ENCODE measurements at places on chromosomes 2 and 18.

DNA sequence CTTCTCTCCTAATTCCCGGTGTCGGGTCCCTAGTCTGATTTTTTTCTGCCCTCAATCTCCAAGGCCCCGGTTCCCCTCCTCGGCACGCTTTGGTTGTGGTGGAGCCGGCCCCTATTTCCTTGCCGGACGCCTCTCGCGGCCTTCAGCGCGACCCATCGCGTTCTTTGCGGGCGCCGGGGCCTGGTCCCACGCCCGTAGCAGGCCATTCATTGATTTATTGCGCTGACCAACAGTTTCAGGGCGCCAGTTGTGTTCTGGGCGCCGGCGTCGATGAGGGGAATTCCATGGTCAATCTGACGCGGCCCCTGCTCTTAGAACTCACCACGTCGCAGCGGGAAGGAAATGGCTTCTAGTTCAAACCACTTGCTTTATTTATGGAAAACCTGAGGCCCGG is 396 bp downstream of the CNOT9 start:
- H3K36me3 ChIP-seq: peaks cover 6% of the 10 kb centered on the region
- peak overlapping the region; percentile 81 for H3K27ac ChIP-seq
- H3K27me3 ChIP-seq: no peaks in the 10 kb centered on the region
- H3K4me1 ChIP-seq: peaks cover 3% of the 10 kb centered on the region
- peak; percentile 59 for DNase-seq

- no peak for DNase-seq
- no peaks in the 10 kb centered on the region for H3K27me3 ChIP-seq
- no peaks in the 10 kb centered on the region for H3K4me1 ChIP-seq
- H3K36me3 ChIP-seq: no peaks in the 10 kb centered on the region
- no peak overlapping the region for H3K4me3 ChIP-seq
- H3K27ac ChIP-seq: no peak overlapping the region
These were observed 435.0 kb upstream of the SPRED2 start for GRCh38 chr2:65867446-65867845.

DNA sequence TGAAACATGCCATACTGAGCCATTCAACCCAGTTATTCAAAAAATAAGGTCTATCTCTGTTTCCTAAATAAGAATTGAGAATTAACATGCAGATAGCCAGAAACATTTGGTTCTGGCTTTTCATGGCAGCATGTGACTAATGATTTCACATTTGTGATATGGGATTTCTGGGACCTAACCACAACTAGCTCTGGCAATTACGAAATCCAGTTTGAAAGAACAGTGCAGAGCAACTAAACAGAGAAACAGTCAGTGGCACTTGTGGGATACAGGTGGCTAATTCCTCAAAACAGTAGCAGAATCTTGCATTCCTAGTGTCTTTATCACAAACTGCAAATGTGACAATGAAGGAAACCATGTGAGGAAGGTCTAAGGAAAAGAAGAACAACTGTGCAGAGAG is 637.8 kb upstream of the CHAC2 start:
- no peaks in the 10 kb centered on the region for H3K36me3 ChIP-seq
- no peak for DNase-seq
- H3K27ac ChIP-seq: peak overlapping the region; percentile 58
- H3K4me1 ChIP-seq: no peaks in the 10 kb centered on the region
- no peaks in the 10 kb centered on the region for H3K27me3 ChIP-seq

DNA sequence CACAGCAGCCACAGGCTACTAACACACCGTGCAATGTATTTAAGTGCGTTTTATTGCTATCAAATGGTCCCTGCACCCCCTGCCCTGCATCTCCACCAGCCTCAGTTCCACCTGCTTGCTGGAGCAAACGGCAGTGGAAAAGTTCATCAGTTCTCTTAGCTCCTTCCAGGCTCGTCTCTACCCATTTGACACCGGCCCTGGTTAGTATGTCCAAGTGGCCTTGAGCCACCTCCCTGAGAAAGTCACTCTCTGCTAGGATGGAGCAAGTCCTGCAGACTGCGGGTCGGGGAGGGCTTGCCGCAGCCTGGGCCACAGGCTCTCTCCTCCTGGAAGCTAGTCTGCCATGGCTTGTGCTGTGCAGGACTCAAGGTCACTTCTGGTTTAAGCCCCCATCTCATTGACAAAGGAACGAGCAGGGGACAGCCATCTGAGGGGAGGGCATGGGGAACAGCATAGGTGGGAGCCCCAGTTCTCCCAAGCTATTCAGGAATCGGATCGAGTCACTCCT is 74.9 kb downstream of the RHOB start:
- H3K4me1 ChIP-seq: peaks cover 10% of the 10 kb centered on the region
- H3K27me3 ChIP-seq: no peaks in the 10 kb centered on the region
- no peak overlapping the region for H3K4me3 ChIP-seq

- H3K27ac ChIP-seq: no peak overlapping the region
- peak overlapping the region; percentile 65 for H3K4me3 ChIP-seq
- peaks cover 11% of the 10 kb centered on the region for H3K4me1 ChIP-seq
- DNase-seq: peak; percentile 37
- no peaks in the 10 kb centered on the region for H3K36me3 ChIP-seq
These were observed 431 bp upstream of the CNRIP1 start for GRCh38 chr2:68320118-68320641.

DNA sequence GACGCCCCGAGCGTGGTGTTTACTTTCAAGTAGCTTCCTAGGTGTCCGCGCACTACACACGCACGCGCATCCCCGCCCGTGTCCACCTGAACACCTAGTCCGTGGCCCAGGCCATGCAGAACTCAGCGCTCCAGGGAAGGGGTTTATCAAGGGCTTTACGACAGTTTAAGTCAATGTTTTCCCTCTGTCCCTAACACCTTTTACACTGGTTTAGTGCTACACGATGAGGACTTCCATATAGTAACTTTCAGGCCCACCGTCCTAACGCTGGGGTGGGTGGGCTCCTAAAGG is 1.4 kb upstream of the BCL2 start:
- DNase-seq: peak; percentile 60
- peaks cover 13% of the 10 kb centered on the region for H3K27me3 ChIP-seq
- H3K27ac ChIP-seq: no peak overlapping the region
- no peaks in the 10 kb centered on the region for H3K36me3 ChIP-seq
- peaks cover 10% of the 10 kb centered on the region for H3K4me1 ChIP-seq

DNA sequence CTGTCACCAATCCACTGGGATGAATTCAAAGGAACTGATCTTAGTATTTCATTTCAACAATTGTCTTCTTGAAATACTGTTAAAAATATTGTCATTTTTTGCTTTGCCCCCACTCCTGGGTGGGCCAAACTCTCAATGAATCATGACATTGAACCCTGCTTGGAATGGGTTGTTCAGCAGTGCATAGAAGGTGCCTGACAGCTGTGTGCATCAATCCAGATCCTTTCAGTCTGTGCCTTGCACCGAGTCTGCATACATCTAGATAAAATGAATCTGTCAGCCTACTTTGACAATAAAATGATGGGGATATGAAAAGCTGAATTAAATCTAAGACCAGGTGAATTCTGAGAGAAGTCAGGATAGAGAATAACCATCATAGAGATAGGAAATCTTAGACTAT is 706.6 kb downstream of the CBLN2 start:
- H3K27me3 ChIP-seq: no peaks in the 10 kb centered on the region
- DNase-seq: no peak
- no peaks in the 10 kb centered on the region for H3K4me1 ChIP-seq

DNA sequence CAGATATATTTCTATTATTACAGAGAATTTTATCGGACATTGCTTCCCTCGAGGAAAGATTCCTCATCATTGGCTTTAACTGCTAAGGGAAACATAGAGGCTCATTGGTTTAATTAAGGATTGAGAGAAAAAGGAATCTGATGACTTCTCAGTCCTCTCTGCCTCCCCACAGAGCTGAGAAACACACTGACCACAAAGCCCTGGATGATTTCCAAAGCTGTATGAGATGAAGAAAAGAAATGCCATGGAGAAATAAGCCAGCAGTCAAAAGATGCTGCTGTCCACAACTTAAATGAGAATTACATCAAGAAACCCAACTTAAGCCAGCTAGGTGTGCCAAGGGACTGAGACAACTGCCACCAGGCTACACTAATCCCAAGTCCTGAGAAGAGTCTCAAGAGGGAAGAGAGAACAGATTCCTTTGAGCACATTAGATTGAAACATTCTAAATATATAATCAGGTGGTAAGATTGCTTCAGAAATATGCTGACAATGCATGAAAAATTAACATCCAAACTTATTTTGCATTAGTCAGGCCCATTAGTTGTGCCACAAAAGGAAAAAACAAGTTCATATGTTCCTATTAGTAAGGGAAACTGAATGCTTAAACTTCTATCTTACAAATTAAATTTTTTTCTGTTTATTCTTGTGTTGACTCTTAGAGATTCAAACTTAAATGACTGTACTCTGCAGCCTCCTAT is 308.1 kb upstream of the CYRIA start:
- no peaks in the 10 kb centered on the region for H3K4me1 ChIP-seq
- no peak for DNase-seq
- H3K27me3 ChIP-seq: no peaks in the 10 kb centered on the region
- no peak overlapping the region for H3K27ac ChIP-seq

GRCh38 chr18:41071826-41072225 is 883.2 kb upstream of the PIK3C3 start:
- no peaks in the 10 kb centered on the region for H3K4me1 ChIP-seq
- H3K36me3 ChIP-seq: no peaks in the 10 kb centered on the region
- H3K27ac ChIP-seq: no peak overlapping the region
- no peak for DNase-seq

- no peak for DNase-seq
- no peaks in the 10 kb centered on the region for H3K36me3 ChIP-seq
- H3K4me3 ChIP-seq: no peak overlapping the region
- no peaks in the 10 kb centered on the region for H3K4me1 ChIP-seq
- H3K27me3 ChIP-seq: no peaks in the 10 kb centered on the region
- no peak overlapping the region for H3K27ac ChIP-seq
These were observed 127.1 kb downstream of the DSC3 start for GRCh38 chr18:30915336-30915988.

- H3K36me3 ChIP-seq: no peaks in the 10 kb centered on the region
- no peak overlapping the region for H3K27ac ChIP-seq
- peaks cover 17% of the 10 kb centered on the region for H3K4me1 ChIP-seq
- no peak for DNase-seq
- H3K4me3 ChIP-seq: no peak overlapping the region
- H3K27me3 ChIP-seq: no peaks in the 10 kb centered on the region
These were observed 37.1 kb downstream of the EVA1A start for GRCh38 chr2:75523313-75524275.

DNA sequence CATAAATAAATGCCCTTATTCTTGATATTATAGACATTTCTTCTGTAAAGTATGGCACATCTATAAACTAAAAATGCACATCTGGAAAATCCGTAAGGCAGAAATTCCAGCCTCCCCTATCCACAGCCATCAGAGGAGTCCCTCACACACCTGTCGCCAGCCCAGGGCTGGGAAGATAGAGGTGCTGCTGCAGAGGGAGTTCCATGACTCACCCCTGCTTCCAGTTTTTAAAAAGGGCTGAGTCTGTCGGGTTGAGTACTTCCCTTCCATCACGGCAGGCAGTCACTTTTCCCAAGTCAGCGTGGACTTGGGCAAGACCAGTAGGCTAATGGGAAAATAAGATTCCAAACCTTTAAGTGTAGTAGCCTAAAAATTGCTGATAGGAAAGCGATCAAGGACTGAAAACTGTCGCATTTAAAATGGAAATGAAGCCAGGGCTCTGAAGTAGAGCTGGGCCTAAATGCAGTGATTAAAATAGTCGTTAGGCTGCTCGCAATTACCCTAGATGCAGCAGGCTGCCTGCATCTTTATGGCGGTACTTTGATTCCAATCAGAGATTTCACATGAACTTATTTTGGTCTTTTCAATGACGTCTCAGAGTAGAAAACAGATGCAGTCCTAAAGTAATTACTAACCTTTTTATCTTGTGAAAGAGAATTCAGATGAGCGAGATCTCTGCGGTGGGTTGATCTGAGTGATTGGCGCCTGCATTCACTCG is 280.5 kb downstream of the AGAP1 start:
- DNase-seq: no peak
- H3K4me1 ChIP-seq: no peaks in the 10 kb centered on the region
- no peak overlapping the region for H3K4me3 ChIP-seq
- H3K36me3 ChIP-seq: peaks cover 3% of the 10 kb centered on the region
- no peaks in the 10 kb centered on the region for H3K27me3 ChIP-seq
- no peak overlapping the region for H3K27ac ChIP-seq

- H3K4me1 ChIP-seq: no peaks in the 10 kb centered on the region
- H3K4me3 ChIP-seq: no peak overlapping the region
- no peaks in the 10 kb centered on the region for H3K27me3 ChIP-seq
- H3K36me3 ChIP-seq: peaks cover under 1% of the 10 kb centered on the region
- no peak for DNase-seq
These were observed 3.9 kb upstream of the HRH4 start for GRCh38 chr18:24456549-24456948.

- no peaks in the 10 kb centered on the region for H3K4me1 ChIP-seq
- H3K4me3 ChIP-seq: no peak overlapping the region
- DNase-seq: no peak
These were observed 67.2 kb upstream of the OTOS start for GRCh38 chr2:240207661-240208060.

- H3K36me3 ChIP-seq: peaks cover 3% of the 10 kb centered on the region
- H3K27me3 ChIP-seq: no peaks in the 10 kb centered on the region
- no peak for DNase-seq
- H3K4me3 ChIP-seq: no peak overlapping the region
- H3K27ac ChIP-seq: no peak overlapping the region
These were observed 917 bp downstream of the MPPE1 start for GRCh38 chr18:11906926-11907874.

DNA sequence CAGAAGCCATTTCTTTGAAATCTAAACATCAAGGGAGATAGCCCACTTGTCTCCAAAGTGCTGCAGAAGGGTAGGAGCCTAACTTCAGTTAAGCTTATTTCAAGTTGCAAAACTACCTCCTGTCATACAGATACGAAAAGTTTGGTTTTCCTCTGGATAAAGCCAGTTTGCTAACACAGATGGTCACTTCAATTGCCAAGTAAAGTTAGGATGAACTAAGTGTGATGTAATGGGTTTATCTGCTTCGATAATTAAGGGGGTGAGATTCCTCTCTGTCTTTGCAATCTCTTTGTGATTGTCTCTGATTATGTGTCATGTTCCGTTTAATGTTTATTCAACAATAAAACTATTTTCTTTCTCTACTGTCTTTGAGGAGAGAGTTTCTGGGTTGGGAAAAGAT is 156.4 kb downstream of the SLC39A10 start:
- DNase-seq: no peak
- no peaks in the 10 kb centered on the region for H3K36me3 ChIP-seq
- H3K27me3 ChIP-seq: no peaks in the 10 kb centered on the region
- no peaks in the 10 kb centered on the region for H3K4me1 ChIP-seq
- H3K4me3 ChIP-seq: no peak overlapping the region
- H3K27ac ChIP-seq: no peak overlapping the region

DNA sequence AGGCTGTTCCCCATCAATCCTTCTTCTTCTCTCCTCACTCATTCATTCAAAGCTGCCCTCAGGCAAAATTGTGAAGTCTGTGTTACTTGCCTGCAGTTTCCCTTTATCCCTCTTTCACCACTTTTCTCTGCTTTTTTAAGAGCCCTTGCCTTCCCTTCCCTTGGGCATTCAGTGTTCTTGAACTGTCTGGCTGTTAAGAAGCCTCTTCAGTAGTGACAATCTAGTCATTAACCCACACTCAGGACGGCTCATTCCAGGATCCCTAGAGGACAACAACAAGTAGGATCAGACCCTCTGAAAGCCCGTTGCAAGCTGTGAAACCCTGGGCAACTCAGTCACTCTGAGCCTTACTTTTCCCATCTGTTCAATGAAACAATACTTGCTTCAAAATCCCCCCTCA is 615.7 kb downstream of the EPHA4 start:
- H3K36me3 ChIP-seq: no peaks in the 10 kb centered on the region
- peaks cover 3% of the 10 kb centered on the region for H3K4me1 ChIP-seq
- DNase-seq: no peak
- peak overlapping the region; percentile 39 for H3K27ac ChIP-seq
- H3K27me3 ChIP-seq: no peaks in the 10 kb centered on the region

GRCh38 chr2:3222636-3223035 is 155.0 kb downstream of the EIPR1 start:
- H3K4me3 ChIP-seq: no peak overlapping the region
- H3K36me3 ChIP-seq: no peaks in the 10 kb centered on the region
- no peak for DNase-seq
- no peaks in the 10 kb centered on the region for H3K27me3 ChIP-seq
- no peaks in the 10 kb centered on the region for H3K4me1 ChIP-seq
- no peak overlapping the region for H3K27ac ChIP-seq

Measured in trophoblast cell (in vitro differentiated cells and primary cell).